ENCODE measurements at places on chromosomes 6 and 20.
A peak's percentile ranks its signal among the peaks of the same experiment; 100 is the strongest.

- DNase-seq, result no peak
Observed at GRCh38 chr20:45323731-45324130, 15.6 kb upstream of the MATN4 start.

GRCh38 chr20:63215101-63216040, 560 bp downstream of the YTHDF1 start:
- DNase-seq, result no peak

GRCh38 chr20:58691773-58692578, 624 bp upstream of the NPEPL1 start:
- DNase-seq, result no peak

GRCh38 chr20:3635346-3635745, 27.9 kb downstream of the GFRA4 start:
- DNase-seq, result no peak

GRCh38 chr20:38377039-38377685, 30.9 kb downstream of the LBP start:
- DNase-seq, result no peak

DNA sequence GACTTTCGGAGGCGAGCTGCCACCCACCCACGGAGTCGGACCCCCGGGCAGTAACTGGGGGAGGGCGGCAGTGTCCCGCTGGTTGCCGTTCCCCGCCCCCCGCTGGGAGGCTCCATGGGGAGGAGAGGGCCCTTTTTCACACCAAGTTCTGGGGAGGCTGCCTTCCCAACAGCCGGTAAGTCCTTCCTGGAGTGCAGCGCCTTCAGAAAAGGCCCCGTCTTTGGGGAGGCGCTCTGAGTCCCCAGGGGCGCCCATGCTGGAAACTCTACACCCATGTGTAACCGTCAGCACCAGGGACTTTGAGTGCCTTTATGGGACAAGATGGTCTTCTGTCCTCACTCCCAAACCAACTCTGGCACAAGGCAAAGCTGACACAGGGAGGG, 430 bp upstream of the SOX18 start:
- DNase-seq, result no peak

GRCh38 chr6:52328729-52329128, 33.2 kb upstream of the PAQR8 start:
- peak; percentile 40 for DNase-seq

DNA sequence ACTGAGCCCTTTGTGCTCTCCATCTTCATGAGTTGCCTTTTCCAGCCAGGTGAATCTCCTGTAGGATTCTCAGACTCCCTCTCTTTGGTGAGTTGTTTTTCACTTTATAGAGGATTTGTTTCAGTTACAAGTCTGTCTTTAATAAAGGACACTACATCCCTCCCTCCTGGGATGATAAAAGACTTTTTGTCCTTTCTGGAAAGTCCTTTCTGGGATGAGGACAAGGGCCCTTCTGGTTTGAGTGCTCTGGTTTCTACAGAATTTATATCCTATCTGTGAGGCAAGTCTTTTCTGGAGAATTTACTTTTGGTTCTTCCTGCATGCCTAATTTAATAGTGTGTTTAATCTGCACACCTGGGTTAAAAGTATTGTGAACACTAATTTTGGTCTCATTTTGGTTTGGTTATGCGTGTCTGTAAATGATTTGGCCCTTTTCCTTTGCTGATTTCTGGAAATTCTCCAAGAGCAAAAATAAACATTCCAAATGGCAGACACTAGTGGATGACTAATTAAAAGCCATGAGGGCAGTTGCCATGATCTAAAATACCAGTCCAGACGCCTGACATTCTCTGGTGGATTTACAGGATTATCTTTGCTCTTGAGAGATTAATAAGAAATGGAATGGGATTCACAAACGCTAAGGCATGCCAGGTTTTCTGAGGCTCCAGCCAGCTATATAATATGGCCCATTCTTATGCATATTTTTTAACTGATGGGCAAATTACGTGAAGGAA, 44.8 kb downstream of the TCP11 start:
- DNase-seq, result peak; percentile 70

DNA sequence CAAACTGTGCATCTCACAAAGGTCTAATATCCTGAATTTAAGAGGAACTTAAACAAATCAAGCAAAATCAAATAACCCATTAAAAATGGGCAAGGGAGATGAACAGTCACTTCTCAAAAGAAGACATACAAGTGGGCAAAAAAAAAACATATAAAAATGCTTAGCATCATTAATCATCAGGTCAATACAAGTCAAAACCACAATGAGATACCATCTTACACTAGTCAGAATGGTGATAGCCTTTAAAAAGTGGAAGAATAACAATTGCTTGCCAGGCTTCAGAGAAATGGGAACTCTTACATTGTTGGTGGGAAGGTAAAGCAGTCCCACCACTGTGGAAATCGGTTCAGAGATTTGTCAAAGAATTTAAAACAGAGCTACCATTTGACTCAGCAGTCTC, 646.7 kb upstream of the PTCHD4 start:
- DNase-seq, result no peak

GRCh38 chr6:41652866-41653652, 14.8 kb downstream of the MDFI start:
- no peak for DNase-seq

GRCh38 chr6:7721649-7722048, 4.2 kb upstream of the BMP6 start:
- no peak for DNase-seq

GRCh38 chr6:71533939-71534379, 245.3 kb downstream of the OGFRL1 start:
- no peak for DNase-seq

DNA sequence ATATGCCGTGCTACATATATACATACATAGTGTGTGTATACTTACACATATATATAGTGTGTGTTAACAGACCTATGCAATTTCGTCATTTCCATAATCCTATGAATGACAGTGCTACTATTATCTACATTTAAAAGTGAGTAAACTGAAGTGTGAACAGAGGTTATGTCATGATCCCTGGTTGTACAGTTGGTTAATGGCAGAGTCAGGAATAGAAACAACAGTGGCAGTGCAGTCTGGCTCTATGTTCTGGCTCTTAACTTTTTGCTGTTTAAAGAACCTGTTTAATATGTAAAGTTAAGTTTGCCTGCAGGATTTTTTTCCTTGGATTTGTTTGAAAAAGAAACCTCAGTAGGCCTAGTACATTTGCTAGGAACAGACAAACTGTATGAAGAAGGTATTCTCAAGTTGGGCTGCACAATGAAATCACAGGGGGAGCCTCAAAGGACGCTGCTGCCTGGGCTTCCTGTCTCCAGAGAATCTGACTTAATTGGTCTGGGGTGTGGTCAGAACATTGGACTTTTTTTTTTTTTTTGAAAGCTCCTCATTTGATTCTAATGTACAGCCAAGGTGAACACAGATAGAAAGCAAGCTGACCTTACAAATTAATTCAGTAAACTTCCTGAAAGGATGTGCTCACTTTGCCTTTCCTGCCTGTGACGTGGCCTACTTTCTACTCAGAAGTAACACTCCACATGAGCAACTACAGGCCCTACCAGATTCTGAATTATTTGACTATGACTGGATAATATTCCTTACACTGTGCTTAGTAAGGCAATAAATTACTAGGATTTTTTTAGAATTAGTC, 29.4 kb downstream of the PLCB1 start:
- DNase-seq, result no peak

DNA sequence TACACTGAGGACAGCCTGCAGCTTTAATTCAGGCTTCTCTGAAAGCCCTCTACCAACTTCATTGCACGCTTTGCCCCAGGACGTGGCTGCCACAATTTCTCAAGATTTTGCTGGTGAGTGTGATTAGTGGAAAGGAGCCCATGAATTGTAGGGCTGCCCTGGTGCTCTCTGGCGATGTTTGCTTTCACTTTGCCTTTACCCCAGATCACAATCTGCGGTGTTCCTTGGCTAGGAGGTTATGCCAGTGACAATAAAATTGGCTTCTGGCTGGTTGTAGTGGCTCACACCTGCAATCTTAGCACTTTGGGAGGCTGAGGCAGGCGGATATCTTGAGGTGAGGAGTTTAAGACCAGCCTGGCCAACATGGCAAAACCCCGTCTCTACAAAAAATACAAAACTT, 139.3 kb downstream of the FOXC1 start:
- no peak for DNase-seq

DNA sequence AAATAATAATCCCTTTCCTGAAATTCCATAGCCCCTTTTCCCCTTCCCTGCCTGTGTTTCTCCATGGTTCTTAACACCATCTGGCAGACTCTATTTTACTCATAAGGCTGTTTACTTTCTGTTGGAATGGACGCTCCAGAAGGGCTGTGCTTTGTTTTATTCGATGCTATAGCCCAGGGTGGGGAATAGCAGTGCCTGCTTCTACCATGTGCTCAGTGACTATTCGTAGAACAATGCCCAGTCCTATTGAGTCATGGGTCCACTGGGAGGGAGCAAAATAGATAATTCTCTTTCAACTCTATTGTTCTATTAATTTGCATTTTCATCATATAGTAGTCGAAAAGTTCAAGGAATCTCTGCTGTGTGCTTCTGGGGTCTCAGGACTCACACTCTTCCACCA, 565.1 kb downstream of the C6orf118 start:
- no peak for DNase-seq

DNA sequence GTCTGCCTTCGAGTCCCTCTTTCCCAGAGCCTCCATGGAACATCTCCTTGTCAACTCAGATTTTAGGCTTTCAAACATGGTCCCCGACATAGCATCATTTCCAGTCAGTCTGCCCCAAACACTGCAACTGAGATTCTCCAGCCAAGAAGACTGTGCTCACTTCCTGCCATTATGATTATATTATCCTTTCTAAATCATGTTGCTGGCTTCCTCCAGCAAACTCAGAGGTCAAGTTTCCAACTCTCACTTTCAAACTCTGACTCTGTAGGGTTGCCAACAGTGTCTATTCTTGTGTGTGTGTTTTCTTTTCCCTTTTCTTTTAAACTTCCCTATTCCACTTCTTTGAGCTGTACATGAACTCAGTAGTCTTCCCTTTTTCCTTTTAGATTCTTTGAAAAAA, 61.2 kb upstream of the TRAF3IP2 start:
- DNase-seq, result no peak

DNA sequence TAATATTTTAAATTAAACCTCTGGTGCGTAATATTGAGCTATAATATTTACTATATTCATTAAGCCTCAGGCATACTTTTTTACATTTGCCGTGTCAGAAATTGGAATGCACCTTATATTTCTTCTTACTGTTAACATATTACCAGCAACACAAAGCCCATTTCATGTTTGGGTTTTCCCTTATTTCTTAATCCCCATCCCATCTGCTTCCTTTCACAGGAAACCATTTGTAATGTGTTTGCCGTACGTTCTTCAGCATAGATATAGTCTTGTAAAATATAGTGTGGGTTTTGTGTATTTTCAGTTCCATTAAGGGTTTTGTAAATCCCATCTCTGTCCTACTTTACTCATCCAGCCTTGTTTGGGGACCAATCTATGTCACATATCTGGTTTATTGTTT, 6.5 kb downstream of the EYS start:
- DNase-seq, result no peak

DNA sequence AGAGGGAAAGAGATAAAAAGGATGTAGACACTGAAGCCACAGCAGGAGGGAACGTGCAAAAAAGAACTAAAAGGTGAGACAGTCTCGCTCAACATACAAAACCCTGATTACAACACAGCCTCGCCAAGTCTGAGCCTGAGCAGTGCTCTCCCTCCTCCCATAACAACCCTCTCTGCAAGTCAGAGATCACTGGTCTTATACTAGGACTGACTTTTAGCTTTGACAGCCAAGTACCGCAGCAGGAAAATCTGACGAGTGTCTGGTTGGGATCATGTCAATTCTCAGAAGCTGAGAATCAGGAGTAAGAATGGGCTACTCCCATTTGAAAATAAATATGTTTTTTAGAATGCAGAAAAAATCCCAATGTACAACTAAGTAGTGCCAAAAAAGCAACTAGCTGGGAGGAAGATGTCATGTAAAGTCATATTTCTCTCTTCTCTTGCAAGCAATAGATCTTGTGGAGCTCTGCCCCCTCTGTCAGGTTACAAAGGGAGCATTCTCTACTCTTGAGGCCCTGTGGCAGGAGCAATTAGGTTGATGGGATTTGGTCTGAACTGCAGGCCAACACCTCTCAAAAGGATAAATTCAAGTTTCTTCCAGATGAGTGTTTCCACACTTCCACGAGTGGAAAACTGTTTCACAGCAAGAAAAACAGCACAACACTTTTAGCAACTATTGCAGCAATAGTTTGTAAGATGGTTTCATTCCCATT, 118.9 kb upstream of the COL21A1 start:
- no peak for DNase-seq

- no peak for DNase-seq
Observed at GRCh38 chr6:106568530-106568929, 60.8 kb downstream of the RTN4IP1 start.

DNA sequence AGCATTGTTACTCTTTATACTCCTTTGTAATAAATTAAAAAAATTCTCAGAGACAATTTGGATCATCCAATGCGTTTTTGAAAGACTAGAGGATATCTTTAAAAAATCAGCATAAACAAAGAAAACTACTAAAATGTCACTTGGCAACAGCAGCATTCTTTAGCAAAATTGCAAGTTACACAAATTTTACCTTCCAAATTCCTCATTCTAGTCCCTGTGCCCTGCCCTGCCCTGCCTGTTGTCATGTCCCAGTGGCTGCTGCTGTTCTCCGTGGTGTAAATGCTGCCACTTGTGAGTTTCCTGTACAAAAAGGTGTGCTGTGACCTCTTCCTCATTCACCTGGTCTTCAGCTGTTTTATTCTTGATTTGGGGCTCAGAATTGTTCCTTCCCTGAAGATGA, 83.2 kb downstream of the CDC5L start:
- DNase-seq, result no peak

DNA sequence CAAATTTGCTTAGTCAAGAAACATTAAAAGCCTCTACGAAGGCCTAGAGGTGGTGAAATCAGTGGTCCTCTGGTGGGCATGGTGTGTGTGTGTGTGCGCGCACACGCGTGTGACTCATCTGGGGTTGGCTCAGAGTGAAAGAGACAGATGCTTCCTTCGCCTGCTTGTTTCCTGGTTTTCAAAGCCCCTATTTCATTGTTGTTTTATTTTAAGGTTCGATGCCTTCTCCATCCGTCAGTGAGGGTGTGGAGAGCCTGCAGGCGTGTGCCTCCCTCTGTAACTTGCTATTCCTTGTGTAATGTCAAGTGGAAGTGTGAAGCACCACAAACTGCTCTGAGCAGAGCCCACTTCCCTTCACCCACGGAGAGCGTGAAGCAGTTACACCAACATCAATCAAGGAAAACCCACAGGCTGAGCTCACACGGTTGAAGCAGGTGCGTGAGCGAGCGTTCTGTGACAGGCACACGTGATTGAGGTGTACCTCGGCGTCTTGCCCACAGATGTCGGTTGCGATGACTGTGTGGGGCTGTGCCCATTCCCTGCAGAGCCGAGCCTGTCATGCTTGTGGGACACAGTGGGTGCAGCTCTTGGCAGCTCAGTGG, 233.9 kb downstream of the PRL start:
- DNase-seq, result peak; percentile 78

GRCh38 chr6:50862176-50862575, 43.5 kb downstream of the TFAP2B start:
- no peak for DNase-seq

DNA sequence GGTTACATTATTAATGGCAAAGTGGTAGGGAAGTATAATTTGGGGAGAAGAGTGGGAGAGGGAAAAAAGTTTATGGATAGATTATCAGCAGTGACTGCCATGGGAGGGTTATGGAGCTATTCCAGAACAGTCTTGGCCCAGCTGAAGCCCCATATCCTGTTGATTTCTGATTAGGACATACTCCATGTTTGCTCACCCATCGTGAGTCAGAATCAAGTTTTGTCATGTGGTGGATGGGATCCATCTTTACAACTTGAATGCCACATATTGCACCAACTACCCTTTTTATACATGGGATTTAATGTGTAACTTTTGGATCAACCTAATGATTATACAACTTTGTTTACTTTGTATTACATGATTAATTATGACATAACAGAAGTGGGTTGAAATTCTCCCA, 217.0 kb downstream of the HAO1 start:
- DNase-seq, result no peak

Measured in DMS79 (cell line).